ENCODE measurements at places on chromosomes 4 and X.

GRCh38 chr4:80210549-80210948, 13.2 kb downstream of the PRDM8 start:
- ATAC-seq = no peak

DNA sequence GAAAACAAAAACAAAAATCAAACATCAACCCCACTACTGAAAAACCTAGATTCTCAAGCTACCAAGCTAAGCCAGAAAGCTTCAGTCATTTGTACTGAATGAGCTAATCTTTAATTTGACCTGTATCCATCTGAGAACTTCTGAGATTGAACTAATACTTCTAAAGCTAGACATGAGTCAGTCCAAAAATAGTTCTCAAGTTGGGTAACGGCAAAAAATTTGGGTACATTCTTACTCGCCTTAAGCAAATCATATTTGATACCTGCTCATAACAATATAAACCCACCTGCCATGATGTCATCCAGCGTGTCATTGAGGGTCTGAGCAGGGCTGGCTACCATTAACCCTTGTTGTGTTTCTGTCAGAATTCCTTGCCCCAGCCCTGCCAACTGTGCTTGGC, 69.7 kb upstream of the COX18 start:
- no peak for ATAC-seq

GRCh38 chr4:107034996-107035818, 906 bp downstream of the DKK2 start:
- ATAC-seq = peak; percentile 61

DNA sequence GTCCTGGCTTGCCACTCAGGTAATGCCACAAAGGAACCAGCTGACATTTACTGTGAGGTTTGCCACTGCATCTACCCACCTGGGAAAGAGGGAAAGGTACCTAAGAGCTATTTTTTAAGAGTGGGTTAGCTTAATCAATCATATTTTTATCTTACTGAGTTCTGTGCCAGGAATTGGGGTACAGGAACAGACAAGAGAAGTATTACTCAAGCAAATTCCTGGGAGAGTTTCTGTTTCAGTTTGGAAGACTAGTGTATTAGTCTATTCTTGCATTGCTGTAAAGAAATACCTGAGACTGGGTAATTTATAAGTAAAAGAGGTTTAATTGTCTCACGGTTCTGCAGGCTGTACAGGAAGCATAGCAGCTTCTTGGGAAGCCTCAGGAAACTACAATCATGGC, 23.2 kb downstream of the PSMD10 start:
- no peak for ATAC-seq

- ATAC-seq = no peak
Measured at GRCh38 chr4:55670695-55671094, 34.6 kb upstream of the NMU start.

GRCh38 chrX:51837921-51838320, 55.5 kb upstream of the MAGED1 start:
- peak; percentile 77 for ATAC-seq

GRCh38 chr4:15158406-15159091, 156.3 kb downstream of the CPEB2 start:
- ATAC-seq = no peak

- ATAC-seq = no peak
Measured at GRCh38 chr4:83850435-83850834, 314.5 kb downstream of the GPAT3 start.

GRCh38 chrX:24231131-24231540, 81.6 kb downstream of the ZFX start:
- peak; percentile 98 for ATAC-seq

DNA sequence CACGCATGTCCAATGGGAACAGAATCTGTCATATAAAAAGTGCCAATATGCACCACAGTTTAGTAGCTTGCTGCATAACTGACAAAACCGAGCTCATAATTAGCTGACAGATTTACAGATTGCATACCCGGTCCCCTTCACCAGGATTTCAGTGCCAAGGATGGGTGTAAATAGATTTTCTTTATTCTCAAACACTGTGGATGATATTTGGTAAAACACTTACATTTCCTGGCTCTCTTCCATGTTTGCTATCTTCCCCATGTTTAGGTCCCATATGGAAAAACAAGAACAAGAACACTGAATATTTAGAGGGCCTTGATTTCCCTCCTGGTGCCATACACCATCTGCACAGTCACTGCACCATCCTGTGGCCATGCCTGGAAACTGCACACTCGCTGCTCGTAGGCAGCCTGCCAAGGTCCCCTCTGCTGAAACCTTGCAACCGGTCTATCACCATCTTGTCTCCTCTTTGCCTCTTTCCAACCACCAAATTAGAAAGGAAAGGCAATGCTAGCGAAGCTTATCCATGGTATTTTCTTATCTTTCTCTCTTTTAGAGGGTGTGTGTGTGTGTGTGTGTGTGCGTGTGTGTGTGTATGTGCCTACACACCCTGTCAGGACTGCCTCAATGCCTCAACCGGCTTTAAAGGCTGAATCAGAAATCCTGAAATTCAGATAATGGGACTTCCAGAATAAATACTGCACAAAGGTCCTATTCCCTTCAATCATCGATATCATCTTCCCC, 124.2 kb upstream of the MBNL3 start:
- ATAC-seq = peak; percentile 79

GRCh38 chr4:95835672-95836071, 4.2 kb upstream of the PDHA2 start:
- no peak for ATAC-seq

DNA sequence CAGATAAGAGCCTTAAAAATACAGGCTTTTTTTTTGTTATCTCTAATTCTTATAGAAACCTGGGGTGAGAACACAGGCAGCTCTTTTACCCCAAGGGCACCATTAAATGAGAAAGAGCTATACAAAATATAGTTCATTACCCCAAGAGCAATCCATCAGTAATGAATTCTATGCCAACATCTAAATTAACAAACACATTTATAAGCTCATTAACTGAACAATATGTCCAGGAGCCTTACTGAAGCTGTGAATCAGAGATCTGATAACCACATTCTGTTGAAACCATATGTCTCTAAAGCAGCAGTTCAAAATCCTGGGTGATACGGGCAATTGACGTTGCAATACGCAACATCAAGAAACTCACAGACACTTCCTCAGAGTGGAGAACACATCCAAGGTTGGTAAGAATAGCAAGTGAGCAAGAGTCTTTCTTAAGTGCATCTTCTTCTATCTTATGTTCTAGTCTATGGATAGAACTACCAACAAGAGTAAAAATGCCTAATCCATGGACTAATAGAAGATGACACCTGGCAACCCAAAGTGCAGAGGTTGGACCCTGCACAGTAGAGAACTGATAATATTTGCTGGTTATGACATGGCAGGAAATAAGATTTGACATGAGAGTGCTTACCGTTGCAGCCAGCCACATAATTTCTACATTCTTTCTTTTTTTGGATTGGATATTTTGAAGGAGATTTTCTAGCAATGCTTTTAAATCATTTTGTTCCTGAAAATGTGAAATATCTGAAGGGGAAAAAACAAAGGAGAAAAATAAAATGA, 449.3 kb downstream of the IL15 start:
- peak; percentile 71 for ATAC-seq

DNA sequence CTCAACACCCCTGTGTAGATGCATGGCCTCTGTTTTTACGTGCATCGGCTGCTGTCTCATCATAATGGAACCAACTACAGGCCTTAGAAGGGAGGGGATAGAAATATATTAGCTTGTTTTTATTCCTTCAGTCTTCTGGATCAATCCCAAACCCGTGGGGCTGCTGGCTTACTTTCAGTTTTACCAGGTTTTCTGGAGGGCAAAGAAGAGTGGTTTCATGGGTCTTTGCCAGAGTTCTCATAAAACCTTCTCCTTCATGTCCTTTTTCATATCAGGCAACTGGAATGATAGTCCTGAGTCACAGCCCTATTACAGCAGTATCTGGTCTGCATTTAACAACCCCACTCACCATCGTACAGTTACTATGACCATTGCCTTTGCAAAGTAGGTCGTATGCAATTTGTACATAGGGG, 34.6 kb downstream of the PPP2R2C start:
- ATAC-seq = no peak

GRCh38 chrX:17028356-17028755, 81.9 kb downstream of the REPS2 start:
- no peak for ATAC-seq

- ATAC-seq = no peak
Measured at GRCh38 chr4:82737354-82737753, 61.2 kb downstream of the SCD5 start.

DNA sequence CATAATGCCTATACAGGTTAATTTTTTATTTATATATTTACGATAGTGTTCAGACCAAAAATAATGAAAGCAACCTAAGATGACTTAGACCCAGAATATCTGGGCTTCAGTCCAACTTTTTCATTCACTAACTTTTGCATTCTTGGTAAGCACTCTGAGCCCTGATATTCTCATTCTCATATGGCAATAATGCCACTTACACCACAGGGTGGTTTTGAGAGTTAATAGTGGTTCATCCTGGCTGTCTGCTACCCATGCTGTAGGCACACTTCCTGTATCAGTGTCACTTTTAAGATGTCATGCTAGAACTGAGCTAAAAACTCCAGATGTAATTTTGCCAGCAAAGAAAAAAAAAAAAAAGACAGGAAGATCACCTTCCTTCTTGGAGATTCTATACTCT, 508.7 kb upstream of the FMR1 start:
- no peak for ATAC-seq

GRCh38 chr4:95181996-95182306, 366.8 kb downstream of the UNC5C start:
- no peak for ATAC-seq

DNA sequence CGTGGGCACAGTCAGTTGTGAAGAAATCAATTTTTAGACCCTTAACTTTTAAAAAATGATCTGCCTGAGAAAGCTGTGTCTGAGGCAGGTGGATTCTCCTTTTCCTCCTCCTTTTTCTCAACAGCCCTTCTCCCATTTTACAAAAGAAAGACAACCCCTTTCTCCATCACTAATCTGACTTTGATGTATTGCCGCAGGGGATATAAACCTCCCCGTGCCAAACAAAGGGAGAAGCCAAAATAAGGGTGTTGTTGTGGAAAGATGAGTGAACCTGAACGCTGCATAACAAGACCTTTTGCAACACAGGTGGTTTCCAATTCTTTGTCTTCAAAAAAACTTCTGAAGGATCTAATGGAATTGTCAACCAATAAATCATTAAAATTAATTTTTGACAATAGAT, 8.4 kb upstream of the FHL1 start:
- ATAC-seq = no peak

DNA sequence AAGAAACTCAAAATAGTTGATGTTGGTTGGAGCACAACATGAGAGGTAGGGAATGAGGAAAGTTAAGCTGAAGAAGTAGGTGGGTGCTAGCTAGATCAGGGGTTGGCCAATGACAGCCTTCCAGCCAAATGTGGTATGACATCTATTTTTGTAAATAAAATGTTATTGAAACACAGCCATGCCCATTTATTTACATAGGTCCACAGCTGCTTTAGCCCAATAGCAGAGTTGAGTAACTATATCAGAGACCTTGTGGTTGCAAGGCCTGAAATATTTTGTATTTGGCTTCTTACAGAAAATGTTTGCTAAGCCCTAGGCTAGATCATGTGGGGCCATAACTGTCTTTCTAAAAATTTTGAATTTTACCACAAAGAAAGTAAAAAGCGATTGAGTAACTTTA, 234.9 kb upstream of the CTSO start:
- no peak for ATAC-seq

DNA sequence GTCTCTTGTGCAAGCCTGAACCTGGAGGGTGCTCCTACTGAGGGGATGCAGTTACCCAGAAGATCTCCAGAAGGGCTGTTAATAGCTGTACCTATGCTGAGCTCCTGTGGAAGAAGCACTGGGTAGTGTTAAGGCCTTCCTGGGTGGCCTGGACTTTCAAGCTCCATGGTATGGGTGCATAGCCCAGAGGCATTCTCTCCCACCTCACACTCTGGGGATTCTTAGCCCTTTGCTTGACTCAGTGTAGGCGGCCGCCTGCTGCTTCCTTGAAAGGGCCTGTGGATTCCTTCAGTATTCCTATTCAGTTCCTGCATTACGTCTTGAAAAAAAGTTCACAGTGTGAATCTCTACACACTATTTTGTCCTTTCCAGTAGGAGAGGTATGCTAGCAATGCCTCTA, 235.7 kb upstream of the MAGEB16 start:
- ATAC-seq = no peak

All from SK-N-SH treated with all-trans-retinoic acid at 6 μM for 48 hours (cell line).